ENCODE measurements at places on chromosomes 12 and 14.

- no peak for DNase-seq
Observed at GRCh38 chr12:13238204-13238603, 41.7 kb downstream of the EMP1 start.

DNA sequence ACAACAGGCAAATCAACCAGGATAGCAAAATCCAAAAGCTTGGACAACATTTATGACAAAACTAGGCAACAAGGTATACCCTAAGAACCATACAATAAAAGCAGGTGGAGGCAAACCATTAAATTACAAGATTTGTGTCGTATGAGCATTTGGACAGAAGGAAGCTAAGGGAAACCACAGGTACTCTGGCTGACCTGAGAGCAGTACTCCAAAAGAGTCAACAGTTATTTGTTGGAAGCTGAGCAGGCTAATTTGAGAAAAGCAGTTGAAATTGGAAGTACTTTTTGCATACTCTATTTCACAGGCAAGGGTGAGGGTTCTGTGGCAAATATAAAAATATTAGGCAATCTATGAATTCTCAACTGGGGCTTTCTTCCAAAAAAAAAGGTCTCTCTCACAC, 178.6 kb downstream of the PLCZ1 start:
- no peak for DNase-seq

DNA sequence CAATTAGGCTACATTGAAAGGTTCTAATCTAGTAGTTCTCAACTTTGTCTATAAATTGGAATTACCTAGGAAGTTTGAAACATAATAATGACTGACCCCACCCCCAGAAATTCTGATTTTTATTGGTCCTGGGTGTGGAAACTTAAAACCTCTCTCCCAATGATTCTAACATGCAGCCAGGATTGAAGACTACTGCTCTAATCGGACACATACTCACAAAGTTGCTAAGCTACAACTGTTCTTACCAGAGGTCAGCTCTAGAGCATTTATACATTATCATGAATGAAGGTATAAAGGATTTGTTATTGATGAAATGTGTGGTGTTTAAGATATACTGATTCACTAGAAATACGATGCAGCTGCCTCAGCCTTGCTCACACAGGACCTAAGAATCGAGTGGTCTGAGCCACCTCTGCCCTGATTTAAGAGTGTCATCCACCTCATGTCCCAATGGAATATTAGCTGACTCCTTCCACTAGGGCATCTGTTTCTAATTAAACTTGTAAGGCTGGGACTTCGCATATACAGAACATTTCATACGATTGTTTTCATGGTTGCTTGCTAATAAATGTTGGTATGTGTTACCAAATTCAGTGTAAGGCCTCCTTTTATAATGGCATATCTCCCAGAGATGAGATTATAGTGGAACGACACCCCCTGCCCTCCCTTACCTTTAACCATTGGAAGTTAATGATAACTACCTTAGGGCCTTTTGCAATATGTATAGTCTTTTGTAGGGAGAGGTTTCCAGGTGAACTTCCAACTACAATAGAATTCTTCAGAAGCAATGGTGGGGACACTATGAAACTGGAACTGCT, 410.8 kb upstream of the PDE3A start:
- DNase-seq: peak; percentile 49

GRCh38 chr12:62375603-62376002, 91.0 kb upstream of the MON2 start:
- no peak for DNase-seq

DNA sequence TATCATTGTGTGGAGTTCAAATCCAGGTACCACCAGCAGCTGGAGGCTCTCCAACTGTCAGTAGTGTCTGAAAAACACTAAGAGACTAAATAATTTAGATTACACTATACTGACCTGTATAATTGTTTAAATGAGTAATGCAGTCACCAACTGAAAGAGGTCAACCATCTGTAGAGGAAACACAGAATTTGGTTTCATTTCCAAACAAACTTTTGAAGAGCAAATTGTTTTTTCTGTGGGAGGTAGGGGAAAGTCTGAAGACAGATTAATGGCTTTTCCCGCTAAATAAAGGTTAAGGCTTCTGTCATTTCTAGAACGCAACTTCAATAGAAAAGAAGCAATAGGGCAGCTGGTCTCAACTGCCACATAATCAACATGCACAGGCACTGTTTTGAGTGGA, 462.6 kb downstream of the PRKD1 start:
- no peak for DNase-seq

DNA sequence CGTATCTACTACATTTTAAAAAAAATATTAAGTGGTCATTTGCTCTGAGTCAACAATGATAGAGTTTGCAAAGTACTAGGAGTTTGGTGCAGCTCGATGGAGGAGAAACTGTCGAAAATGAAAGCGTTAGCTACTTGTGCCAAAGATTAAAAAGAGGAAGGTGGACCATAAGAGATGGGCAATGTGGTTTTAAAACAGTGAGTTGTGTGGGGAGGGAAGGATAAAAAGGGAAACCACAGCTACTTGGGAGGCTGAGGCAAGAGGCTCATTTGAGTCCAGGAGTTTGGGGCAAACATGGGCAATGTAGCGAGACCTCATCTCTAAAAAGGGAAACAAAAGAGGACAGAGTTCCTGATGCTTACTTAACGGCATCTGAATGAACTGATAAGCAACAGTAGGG, 18.2 kb upstream of the STRAP start:
- DNase-seq: no peak

- DNase-seq: peak; percentile 30
Observed at GRCh38 chr12:93060666-93061472, 131.8 kb upstream of the EEA1 start.

- no peak for DNase-seq
Observed at GRCh38 chr12:58920961-58921861, 907 bp upstream of the LRIG3 start.
